ENCODE measurements at places on chromosomes 13 and 19. TPM values are rescaled to one million over a fixed set of nuclear protein-coding genes. Genes with fewer than 3 reads are reported as not detected.

Gene FAM124A
- 3.2 TPM for total RNA-seq

Gene MEDAG
- 83.8 TPM for total RNA-seq

Gene SIAH3
- total RNA-seq: not detected

Gene SRRM5
- 0.34 TPM for total RNA-seq

Gene ADPRHL1
- 3.5 TPM for total RNA-seq

Gene CRB3
- not detected for total RNA-seq

Gene EFNB2
- 7.9 TPM for total RNA-seq

Gene MYO16
- 0.65 TPM for total RNA-seq

Gene ZNF329
- total RNA-seq: 8.2 TPM

Gene ZNF577
- 23.9 TPM for total RNA-seq

Gene KLK1
- 0.68 TPM for total RNA-seq

Gene KCTD4
- not detected for total RNA-seq

Gene CGB1
- not detected for total RNA-seq

Gene IGFL4
- not detected for total RNA-seq

Gene FREM2
- 2.9 TPM for total RNA-seq

Gene LAIR1
- 25.3 TPM for total RNA-seq

Gene LHB
- total RNA-seq: not detected

Gene ZNF805
- total RNA-seq: 15.7 TPM

Gene OR4F17
- not detected for total RNA-seq

Gene ZNF728
- total RNA-seq: 0.98 TPM

Gene C1QTNF9
- total RNA-seq: 0.34 TPM

Gene CAMSAP3
- not detected for total RNA-seq

Gene TBXA2R
- total RNA-seq: not detected

Gene ELSPBP1
- not detected for total RNA-seq
